EH (cell line): ENCODE measurements at places on chromosomes 12 and 14.

GRCh38 chr14:57686304-57686703, 179.6 kb downstream of the SLC35F4 start:
- no peak for DNase-seq

GRCh38 chr12:57834086-57834876, 12.2 kb downstream of the CTDSP2 start:
- DNase-seq = no peak

- no peak for DNase-seq
These were observed 613.5 kb upstream of the TBX3 start for GRCh38 chr12:115297445-115297844.

- no peak for DNase-seq
These were observed 70.5 kb downstream of the TMEM260 start for GRCh38 chr14:56650048-56650447.

- DNase-seq = no peak
These were observed 206.7 kb downstream of the AACS start for GRCh38 chr12:125271892-125272291.

DNA sequence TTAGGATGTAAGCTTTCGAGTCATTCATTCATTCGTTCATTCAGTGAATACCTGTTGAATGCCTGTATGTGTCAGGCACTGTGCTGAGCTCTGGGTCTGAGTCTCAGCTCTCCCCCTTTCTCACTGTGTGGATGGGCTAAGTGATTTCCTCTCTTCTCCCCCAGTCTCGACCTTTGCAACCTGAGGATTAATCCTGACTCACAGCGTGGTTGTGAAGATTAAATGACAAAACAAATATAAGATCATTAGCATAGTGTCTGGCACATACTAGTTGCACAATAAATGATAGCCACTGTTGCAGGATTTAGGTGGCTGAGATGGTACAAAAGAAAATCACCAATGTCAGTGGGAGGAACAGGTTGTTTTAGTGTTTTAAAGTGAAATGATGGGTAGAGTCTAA, 136.7 kb downstream of the GPR135 start:
- no peak for DNase-seq

DNA sequence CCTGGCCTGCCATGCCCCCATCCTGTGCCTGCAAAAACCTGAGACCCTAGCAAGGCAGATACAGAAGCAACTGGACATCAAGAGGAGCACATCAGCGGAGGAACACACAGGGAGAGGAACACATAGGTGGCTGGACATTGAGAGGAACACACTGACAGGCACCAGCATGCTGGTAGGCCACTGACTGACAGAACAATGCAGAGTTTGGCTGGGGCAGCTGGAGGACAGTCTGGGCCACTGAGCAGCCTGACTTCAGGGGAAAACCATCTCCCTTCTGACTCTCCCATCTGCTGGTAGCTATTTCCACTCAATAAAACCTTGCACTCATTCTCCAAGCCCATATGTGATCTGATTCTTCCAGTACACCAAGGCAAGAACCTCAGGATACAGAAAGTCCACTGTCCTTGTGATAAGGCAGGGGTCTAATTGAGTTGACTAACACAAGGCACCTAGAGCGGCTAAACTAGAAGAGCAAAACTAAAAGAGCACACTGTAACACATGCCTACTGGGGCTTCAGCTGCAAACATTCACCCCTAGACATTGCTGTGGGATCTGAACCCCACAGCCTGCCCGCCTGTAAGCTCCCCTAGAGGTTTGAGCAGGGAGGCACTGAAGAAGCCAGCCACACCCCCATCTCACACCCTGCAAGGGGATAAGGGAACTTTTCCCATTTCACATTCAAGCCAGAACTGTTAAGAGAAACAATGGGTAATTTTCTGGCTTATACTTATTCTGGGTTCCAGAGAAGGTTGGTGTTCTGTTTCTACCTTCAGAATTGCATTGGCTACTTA, 22.1 kb downstream of the CLECL1 start:
- no peak for DNase-seq

GRCh38 chr12:100554608-100555077, 18.8 kb upstream of the GAS2L3 start:
- peak; percentile 90 for DNase-seq

DNA sequence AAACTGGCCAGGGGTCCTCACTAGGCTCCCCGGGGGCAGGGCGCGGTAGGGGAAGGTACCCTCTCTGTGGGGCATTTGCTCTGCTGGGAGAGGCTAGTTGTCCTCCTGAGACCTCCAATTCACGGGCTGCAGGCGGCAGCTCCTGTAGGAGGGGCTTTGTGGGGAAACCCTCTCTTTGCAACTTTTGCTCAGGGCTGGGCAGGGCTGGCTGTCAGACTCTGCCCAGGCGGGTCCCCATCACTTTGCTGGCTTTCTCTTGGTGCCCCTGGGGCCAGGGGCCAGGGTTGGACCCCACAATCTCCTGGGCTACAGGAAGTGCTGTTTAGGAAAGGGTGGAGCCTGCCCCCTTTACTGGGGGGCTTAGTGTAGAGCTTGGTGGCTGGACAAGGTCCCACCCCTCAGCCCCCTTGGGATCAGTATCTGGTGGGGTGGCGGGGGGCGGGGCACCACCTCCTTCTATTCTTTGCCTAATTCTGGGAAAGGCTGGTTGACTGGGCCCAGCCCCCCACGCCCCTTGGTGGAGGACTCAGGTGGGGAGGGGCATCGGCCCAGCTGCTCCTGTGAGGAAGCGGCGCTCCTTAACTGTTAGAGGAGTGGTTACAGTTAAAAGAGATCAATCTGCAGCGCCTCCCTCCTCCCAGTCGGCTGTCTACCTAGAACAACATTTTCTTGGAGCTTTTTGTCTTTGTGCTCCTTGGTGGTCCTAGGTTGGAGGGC, 918.7 kb downstream of the AACS start:
- no peak for DNase-seq

- DNase-seq = no peak
These were observed 211.3 kb upstream of the NOS1 start for GRCh38 chr12:117572755-117573154.

DNA sequence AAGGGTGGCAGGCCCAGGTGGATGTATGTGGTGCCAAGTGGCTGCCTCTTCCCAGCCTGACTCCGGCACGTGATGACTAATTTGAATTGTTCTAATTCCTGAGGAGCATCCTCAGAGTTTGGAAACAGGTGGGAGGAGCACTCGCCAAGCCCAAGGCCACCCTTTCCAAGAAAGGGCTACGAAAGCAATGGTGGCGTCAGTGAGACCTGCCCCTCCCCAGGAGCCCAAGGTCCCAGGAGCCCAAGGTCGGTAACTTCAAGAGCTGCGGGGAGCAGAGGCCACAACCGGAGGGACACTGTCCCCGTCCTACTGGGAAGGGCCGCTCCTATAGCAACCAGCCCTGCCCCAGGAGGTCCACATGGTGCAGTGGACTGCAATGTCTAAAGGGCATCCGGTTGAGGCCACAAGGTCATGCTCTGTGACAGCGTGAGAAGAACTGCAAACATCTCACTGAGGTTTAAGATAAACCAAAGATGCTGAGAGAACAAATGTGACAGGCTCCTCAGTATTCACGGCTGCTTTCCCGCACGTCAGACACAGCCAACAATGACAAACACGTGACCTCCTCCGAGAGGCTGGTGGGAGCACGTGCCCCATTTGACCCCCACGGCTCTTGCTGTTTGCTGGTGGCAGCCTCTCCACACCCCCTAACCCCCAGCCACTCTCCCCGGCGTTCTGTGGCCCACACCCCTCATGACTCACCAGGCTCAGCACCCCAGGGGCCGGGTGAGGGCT, 79.6 kb downstream of the ITPK1 start:
- peak; percentile 48 for DNase-seq

GRCh38 chr12:54521293-54522060, 23.9 kb downstream of the NCKAP1L start:
- no peak for DNase-seq

DNA sequence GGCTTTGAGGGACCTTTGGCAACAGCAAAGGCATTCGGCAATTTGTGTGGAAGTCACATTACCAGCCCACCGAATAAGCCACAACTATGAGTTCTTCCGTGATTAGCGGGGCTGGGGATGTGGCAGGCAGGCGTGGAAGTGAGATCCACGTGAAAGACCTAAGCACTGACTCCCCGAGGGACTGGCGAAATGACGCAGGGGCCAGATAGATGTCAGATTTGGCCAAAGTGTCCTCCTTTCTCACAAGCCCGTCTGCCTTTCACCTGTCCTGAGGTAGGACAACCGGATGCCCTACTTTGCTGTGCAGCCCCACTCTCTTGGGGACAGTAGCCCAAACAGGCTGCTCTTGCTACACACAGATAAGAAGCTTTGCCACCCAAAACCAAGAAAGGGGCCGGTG, 54.5 kb downstream of the DPF3 start:
- DNase-seq = no peak

- DNase-seq = no peak
These were observed 48.7 kb upstream of the GARIN2 start for GRCh38 chr14:67140556-67140955.

GRCh38 chr12:89845366-89845765, 136.7 kb upstream of the ATP2B1 start:
- DNase-seq = no peak

GRCh38 chr14:76763096-76764041, 2.1 kb downstream of the VASH1 start:
- peak; percentile 13 for DNase-seq
